ENCODE measurements at places on chromosomes 7 and 10.

DNA sequence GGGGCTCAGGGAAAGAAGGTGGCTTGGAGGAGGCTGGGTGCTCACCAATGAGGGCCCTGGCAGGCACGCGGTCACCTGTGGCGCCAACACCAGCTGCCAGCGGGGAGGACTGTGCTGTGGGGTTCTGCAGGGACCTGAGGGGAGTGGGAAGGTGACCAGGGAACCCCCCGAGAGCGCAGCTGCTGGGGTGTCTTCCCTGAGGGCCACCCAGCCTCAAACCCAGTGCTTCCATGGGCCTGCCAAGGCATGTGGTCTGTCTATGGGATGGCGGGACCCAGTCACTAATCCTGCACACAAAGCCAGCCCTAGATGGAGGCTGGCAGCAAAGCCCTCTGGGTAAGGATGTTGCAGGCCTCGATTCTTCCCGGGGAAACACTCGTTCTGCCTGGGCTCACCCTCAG, 117.1 kb downstream of the EBF3 start:
- DNase-seq, result no peak

DNA sequence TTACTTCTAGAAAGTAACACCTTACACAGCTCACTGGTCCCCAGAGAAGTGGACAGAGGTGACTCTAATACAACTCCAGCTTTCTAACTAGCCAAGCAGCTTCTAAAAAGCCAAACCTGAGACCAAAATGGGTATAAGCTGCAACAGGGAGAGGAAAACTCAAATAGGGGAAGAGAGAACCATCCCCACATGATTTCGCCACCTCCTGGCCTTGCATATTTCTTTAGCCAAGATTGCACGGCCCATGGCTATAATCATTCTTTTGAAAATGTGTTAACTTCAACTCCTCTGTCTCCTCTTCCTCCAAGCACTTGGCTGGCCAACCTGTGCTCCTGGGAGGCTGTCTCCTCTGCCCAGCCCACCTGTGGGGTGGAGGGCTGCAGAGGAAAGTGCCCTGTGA, 28.7 kb downstream of the NUP42 start:
- no peak for DNase-seq

DNA sequence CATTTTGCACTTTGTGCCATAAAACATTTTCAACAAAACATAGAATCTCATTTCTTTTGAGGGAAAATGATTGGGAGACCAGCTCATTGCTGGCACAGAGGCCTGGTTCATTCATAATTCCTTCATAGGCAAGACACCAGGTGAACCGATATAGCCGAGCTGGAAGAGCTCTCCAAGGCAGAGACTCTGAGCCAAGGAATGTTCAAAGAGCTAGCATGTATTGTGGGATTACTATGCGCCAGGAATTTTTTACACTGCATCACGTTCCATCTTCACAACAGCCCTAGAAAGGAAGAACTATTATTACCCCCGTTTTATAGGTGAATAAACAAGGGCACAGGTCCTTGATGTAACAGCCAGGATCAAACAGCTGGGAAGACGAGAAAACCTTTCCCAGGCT, 2.1 kb upstream of the IL6 start:
- no peak for DNase-seq

GRCh38 chr10:94524146-94524545, 21.4 kb upstream of the HELLS start:
- no peak for DNase-seq

DNA sequence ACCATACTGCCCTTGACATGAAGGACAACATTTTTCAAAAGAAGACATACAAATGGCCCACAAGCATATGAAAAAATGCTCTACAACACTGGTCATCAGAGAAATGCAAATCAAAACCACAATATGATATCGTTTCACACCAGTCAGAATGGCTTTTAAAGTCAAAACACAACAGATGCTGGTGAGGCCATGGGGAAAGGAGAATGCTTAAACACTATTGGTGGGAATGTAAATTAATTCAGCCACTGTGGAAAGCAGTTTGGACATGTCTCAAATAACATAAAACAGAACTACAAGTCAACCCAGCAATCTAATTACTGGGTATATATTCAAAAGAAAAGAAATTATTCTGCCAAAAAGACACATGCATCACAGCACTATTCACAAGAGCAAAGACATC, 4.2 kb upstream of the NT5C3A start:
- DNase-seq, result no peak

DNA sequence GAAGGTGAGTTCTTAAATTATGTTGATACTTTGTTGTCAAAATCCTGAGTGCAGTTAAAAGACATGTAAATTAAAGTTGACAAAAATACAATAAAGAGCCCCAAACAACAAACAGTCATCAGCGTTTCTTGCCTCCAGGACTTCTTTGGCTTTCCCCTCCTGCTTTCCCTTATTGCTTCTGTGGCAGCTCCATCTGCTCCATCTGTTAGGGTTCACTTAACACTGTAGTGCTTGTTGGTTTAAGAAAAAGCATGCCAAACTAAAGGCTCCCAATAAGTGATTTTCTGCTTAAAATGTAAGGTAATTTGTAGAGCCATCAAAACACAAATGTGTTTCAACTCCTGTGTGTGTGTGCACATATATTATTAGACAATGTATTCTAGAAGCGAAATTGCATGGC, 254.3 kb upstream of the GNAI1 start:
- no peak for DNase-seq

DNA sequence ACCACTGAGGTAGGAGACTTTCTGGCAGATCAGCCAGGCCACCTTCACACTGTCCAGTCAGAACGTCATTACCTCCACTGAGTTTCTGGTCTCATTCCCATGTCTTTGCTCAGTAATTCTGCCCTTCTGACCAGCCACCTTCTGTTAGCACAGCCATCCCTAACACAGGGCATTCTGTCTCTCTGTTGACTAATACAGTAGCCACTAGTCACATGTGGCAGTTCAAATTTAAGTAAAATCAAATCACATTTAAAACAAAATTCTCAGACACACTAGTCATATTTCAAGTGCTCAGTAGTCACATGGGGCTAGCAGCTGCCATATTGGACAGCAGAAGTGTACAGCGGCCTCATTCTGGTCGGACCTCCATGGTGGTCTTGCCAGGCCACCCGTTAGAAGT, 7.4 kb downstream of the CPSF4 start:
- no peak for DNase-seq

- DNase-seq, result no peak
These were observed 42.1 kb upstream of the PCDH15 start for GRCh38 chr10:54843085-54843646.

DNA sequence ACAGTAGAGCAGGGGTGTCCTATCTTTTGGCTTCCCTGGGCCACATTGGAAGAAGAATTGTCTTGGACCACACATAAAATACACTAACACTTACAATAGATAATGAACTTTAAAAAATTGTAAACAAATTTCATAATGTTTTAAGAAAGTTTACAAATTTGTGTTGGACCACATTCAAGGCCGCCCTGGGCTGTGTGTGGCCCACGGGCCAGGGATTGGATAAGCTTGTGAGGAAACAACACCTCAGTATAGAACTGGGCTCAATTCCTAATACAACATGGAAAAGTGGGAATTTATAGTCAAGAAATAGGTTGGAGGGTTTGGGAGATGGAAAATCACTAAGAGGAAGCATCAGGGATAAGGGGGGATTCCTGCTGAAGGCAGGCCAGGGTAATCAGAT, 17.7 kb downstream of the ZNF277 start:
- no peak for DNase-seq

DNA sequence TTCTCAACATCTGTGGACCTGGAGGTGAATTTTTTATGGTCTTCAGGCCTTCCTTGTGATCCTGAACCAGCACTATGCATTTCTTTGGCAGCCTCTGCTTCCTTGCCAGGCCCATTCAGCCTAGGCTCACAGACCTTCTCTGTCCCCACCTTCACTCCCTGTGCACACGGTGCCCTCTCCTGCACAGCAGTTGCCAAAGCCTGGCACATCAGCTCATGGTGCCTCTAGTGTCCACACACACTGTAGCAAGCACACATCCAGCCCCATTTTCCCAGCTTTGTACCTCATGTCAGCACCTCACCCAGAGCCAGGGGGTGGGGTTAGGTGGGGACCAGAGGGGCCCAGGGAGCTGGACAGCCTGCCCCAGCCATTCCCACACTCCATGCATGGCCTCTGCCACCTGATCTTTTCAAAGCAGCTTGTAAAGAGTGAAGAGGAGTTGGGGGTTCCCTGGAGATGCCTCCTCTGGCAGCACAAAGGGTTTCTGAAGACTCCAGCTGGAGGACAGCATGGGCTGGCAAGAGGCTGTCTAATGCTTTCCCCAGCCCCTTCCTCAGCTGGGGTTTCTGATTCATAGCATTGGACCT, 57.9 kb upstream of the TMEM72 start:
- no peak for DNase-seq

DNA sequence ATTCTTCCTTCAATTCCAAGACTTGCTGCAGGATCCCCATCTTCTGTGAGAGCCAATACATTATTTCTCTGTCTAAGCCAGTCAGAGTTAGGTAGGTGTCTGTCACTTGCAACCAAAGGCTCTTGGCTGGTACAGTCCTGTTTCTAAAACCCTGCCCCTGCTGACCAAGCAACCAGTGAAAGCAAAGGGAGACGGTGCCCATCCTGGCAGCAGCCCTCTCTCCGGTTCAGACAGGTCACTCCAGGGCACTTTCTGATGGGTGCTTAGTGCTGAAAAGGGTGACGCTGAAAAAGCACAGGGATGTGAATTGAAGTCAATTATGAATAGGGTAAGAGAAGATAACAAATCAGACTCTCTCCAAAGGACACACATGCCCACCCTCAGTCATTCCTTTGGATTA, 37.5 kb downstream of the SPOCK2 start:
- DNase-seq, result no peak

DNA sequence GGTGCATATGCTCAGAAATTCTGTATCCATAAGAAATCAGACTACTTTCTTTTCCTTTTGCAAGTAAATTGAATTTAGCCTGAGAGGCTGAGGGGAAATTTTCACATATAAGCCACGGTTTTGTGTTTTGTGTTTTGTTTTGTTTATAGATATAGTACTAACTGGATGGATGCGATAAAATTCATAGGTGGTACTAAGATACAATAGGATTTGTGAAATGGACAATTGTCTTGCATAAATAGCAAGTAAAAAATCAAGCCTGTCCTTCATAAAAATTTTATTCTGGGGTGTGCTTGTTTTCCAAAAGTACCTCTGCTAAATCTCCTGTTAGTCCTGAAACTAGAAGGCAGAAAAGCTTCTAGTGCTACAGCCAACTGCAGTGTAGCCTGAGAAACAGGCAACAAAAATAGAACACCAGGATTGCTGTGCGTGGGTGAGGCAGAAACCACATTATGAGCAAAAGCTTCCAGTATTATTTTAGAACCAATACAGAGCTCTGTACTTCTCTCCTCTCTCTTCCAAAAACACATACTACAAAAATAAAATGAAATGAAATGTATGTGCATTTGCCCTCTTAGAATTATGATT, 634 bp upstream of the HDAC9 start:
- DNase-seq, result no peak

DNA sequence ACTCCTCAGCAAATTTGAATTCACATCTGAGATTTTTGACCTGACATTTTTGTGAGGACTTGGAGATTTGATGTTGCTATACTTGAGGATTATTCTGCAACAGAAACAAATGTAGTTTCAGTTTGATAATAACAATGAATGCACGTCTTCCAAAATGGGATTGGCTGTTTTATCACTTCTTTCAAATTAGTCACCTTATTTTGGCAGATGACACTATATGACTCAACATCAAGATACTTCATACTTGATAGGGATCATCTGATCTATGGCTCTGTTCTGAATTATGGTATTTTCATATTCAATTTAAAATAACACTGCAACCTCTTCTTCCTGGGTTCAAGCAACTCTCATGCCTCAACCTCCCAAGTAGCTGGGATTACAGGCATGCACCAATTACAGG, 24.2 kb downstream of the ARL5B start:
- no peak for DNase-seq

GRCh38 chr10:77420947-77421523, 216.6 kb downstream of the KCNMA1 start:
- no peak for DNase-seq

- no peak for DNase-seq
These were observed 20.5 kb upstream of the PLPP4 start for GRCh38 chr10:120436439-120437112.

DNA sequence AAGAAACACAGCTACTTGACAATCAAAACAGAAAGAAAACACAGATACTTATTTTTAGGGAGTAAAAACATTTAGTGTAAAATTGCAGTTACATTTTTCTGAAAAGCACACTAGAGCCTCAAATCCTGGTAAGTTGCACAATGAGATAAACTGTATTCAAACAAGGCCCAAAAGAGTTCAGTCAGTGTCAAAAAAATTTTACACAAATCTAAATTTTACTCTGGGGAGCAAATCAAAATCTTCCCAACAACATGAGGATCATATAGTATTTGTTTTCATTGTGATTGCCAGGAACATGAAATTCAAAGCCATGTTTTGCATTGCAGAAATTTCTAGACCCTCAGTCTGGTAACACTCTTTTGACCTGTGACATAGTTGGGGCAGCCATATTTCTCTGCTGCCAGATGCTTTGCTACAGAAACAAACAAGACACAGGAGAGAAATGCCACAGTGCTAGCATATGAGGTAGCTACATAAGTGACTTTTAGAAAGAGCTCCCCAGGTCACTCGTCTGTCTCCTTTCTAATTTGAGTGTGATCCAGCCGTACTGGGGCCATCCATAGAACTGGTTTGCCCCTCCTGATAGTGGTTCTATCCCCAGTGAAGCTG, 49.6 kb downstream of the PDE1C start:
- no peak for DNase-seq

All from ureter (tissue), 1 donor.